ENCODE measurements at places on chromosomes 4 and X. TPM values are rescaled to one million over a fixed set of nuclear protein-coding genes. Genes with fewer than 3 reads are reported as not detected.

The TMEM131L gene
- total RNA-seq, result 39.5 TPM

The HDX gene
- 1.9 TPM for total RNA-seq

DNA sequence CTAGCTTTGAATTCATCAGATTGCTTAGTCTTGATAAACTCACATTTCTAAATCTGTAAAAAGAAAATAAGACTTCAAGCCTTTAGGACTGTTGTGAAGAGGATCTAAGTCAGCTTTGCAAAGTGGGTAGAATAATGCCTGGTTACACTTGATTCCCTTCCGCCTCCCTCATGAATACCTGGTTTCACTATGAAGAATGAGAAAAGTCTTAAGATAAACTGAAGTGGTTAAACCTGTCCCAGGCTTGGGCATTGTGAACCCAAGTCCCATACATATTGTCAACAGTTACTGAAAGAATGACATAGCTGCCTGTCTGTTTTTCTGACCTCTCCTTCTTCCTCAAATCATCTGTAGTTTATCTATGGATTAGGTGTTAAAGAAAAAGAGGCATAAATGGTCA is 16.7 kb upstream of the GBA3 start:
- peaks cover 20% of the 10 kb centered on the region for H3K4me1 ChIP-seq
- H3K27ac ChIP-seq, result no peak overlapping the region
- no peak overlapping the region for H3K4me3 ChIP-seq
- peaks cover 3% of the 10 kb centered on the region for H3K27me3 ChIP-seq
- H3K36me3 ChIP-seq, result no peaks in the 10 kb centered on the region

The CDKL2 gene
- 0.16 TPM for total RNA-seq

DNA sequence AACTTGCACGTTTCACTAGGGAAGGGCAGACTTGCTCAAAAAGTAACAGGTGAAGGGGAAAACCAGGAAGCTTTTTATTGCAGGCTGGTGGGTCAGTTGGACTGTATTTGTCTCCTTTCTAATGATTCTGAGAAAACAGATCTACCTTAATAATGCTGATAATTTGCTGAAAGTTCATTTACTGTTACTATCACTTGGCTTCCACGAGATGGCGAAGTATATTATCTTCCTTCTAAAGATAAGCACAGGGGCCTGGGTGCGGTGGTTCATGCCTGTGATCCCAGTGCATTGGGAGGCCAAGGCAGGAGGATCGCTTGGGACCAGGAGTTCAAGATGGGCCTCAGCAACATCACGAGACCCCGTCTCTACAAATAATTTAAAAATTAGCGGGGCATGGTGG is 16.4 kb downstream of the CCKAR start:
- no peak overlapping the region for H3K4me3 ChIP-seq
- no peaks in the 10 kb centered on the region for H3K36me3 ChIP-seq
- H3K4me1 ChIP-seq, result no peaks in the 10 kb centered on the region
- DNase-seq, result no peak
- H3K27me3 ChIP-seq, result peaks cover 3% of the 10 kb centered on the region

DNA sequence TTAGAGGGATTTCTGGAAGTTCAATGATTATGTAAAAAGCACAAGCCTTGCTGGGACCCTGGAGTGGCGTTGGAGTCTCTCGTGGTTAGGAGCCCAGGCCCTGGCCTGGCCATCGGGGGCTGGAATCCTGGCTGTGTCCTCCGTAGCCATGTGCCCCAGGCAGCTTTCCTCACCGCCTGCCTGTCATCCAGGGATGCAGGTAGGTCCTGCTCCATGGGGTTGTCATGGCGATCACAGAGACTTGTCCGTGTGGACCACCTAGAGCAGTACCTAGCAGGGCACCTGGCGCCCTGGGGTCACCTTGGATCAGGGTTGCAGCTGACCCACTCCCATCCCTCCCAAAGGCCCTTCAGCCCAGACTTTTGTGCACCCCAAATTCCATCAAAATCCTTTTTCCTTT is 30.2 kb upstream of the WFS1 start:
- no peaks in the 10 kb centered on the region for H3K36me3 ChIP-seq
- no peak overlapping the region for H3K4me3 ChIP-seq
- H3K4me1 ChIP-seq, result peaks cover under 1% of the 10 kb centered on the region
- no peak overlapping the region for H3K27ac ChIP-seq
